Cerebellar cortex (tissue), 1 donor: ENCODE measurements at places on chromosomes 4 and X.

DNA sequence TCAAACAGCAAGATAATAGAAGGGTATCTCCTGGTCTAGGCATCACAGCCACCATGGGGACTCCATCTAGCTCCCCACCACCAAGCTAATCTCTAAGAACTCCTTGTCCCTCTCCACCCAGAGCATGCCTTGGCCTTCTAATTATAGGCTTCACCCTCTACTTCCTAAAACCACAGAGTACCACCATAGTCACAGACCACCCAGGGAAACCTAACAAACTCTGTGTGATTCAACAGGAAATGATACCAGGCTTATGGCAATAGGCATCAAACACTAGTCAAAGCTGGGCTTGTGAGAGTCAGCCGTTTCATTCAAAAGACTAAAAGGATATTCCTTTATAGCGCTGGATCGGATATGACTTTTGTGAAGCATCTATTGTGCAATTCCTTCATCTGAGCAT lies 91.5 kb upstream of the NALF2 start:
- DNase-seq, result no peak

DNA sequence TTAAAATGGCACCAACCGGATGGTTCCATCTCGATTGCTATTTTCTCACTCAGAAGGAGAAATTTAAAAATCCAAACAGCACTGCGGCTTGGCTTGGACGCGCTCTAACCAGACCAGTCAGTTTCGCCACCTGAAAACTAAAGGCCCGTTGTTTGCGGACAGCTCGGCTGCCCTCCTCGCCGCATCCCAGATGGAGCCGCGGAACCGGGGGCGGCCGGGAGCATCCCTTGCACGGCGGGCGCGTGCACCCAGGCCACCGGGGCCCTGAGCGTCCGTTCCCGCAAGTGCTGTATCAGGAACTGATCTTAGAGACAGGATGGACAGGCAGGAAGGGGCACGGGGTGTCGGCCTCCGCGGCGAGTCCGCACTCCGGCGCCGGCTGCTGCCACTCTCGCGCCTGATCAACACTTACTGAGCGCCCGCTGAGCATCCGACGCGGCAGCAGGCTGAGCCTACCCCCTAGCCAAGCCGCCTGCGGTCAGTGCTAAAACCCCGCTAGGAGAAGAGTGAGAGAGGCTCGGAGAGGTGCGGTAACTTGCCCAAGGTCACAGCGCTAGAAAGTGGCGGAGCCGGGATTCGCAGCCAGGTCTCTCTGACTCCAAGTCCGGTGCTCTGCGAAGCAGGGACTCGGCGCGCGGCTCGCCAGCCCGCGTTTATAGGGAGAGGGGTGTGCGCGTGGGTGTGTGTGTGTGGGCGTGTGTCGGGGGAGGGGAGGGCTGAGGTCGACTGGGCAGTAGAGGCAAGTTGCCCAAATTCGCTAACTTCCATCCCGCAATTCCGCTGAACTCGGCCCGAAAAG lies at the start of gene CITED1:
CITED1 (minus strand) TSS at position 629 of the 799 bp plus-strand sequence. CDS start 3,045 bp downstream, outside the sequence.
- DNase-seq, result peak; percentile 11

DNA sequence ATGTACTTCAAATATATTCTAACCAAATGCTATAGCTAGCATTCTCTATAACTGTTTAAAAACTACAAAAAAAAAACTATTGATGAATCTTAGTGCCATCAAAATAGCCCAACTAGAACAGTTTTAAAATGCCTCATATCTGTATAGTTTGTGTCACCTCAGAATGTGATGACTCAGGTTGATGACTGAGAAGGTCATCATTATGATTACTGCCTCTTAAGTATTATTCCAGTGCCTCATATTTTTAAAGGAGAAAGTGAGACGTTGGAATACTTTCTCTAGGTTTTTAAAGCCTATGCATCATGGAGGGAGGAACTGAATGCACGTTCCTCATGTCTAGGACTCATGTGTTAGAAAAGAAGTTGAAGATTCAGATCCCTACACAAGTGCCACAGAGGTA lies 88.2 kb downstream of the TMA16 start:
- DNase-seq, result no peak

- no peak for DNase-seq
Observed at GRCh38 chr4:16085822-16086221, 2.0 kb upstream of the PROM1 start.

DNA sequence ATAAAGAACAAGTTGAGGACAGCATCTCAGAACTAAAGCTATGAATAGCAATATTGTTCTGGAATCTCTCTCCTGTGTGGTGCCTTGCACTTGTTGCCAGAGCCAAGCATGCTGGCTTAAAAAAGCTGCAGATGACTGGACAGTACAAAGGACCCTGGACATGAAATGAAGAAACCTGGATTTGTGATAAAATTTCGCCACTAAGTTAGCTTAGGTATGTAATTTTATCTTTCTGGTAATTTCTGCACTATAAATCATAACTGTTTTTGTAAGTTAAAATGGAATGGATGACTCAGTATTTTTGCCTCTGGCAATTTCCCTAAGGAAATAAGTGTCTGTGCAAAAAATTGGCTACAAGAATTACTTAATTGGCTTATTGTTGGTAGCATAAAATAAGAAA lies 317.2 kb downstream of the CAMK2D start:
- DNase-seq, result no peak

DNA sequence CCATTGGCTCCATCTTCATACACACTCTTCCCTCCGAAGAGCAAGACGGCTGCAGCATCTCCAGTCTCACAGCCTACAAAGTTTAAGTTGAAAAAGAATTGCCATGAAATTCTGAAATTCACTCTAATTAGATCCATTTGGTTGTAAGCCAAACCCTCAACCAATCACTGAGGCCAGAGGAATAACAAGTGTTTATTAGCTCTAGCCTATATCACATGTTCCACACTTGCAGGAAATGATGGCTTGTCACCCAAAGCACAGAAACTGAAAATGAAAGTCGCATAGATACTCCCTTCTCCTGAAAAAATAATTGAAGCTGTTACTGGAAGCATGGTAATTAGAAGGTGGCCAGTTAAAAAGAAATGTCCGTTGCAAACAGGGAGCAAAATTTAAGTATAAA lies 1071.8 kb downstream of the CCSER1 start:
- no peak for DNase-seq

- no peak for DNase-seq
Observed at GRCh38 chr4:155208258-155209054, at the start of gene NPY2R. Gene NPY2R, plus strand, starts transcription at chr4:155208636. Its CDS starts 5,304 bp downstream, at chr4:155213940.

GRCh38 chrX:23136816-23137215 lies 137.1 kb downstream of the DDX53 start:
- no peak for DNase-seq

- no peak for DNase-seq
Observed at GRCh38 chrX:53262918-53263394, 18.4 kb downstream of the IQSEC2 start.

GRCh38 chr4:15653864-15654592 lies 1.1 kb downstream of the FBXL5 start:
- DNase-seq, result peak; percentile 67

DNA sequence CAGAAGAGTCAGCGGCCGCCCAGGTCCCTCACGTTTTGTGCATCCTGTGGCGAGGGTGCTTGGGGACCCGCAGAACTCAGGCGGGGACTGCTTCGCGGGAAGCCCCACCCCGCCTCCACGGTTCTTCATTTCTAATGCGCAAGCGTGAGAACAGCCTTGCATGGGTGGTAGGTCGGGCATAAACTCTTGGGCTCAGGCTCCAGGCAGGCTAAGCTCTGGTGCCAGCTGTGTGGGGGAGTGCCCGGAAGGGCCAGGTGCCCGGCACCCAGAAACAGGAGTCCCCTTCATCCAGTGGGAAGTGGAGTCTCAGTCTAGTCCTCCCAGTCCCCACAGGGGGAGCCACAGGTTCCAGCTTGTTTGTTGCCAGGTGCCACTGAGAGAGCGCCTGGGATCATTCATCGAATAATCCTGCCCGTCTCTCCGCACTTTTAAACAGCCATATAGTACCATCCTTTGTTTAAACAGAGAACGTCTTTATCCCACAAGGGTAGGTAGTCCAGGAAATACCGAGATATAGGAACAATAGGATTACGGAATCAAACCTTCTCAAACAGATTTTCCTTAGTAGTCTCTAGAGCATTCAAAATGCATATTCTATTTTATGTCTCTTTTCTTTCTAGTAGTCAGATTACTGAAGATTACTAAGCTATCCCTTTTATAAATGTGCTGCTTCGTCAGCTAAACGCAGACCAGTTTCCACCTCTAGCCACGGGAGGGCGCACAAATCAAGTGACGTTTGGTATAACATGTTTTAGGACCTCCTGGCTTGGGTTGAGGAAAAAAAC lies 12.7 kb upstream of the RBBP7 start:
- DNase-seq, result peak; percentile 66

DNA sequence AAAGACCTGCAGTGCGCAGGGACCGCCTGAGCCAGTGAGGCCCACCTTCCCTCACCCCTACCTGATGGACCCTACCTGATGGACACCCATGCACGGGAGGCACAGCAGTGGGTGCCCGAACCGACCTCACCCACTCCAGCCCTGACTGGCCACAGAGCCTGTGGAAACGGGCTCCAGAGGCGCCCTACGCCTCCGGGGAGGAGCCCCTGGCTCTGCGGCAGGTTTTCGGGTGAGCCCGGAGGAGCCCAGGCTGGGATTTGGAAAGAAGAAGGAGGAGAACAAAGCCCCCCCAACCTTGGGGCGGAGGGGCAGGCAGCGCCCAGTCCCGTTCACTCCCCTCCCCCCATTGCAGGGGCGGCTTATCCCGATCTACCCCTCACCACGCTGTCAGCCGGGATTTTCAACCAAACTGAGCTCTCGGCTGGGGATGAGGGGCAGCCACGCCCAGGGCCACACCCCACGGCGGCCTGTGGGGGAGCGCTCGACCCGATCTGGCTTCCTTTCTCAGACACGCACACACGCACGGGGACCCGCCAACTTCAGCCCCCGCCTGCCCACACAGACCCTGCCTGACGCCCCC lies 675 bp downstream of the L1CAM start:
- DNase-seq, result no peak

- DNase-seq, result peak; percentile 15
Observed at GRCh38 chr4:144572660-144573059, 73.3 kb upstream of the HHIP start.

DNA sequence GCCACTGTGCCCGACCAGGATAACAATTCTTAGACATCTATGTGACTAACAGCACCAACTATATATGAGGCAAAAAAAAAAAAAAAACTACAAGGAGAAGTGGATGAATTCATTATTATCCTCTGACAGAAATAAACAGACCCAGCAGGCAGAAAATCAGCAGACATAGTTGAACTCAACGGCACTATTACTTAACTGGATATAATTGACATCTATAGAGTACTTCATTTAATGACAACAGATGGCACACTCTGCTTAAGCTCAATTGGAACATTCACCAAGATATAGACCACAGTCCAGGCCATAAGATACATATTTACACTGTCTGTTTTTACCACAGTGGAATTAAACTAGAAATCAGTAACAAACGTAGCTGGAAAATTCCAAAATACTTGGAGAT lies 13.3 kb downstream of the CLDN22 start:
- no peak for DNase-seq

DNA sequence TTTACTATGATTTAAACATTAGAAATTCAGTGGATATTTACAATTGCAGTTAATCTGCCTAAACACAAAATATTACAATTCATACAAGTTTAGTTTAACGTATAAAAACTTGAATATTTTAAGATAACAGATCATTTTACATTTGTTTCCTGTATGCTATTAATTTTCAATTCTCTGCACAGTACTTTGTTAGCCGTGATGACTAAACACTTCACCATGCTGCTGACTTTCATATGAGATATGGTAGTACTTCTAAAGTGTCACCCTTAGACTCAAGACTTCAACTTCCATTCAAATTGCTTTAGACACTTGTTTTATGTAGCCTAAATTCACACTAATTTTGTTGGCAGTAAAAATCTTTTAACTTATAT lies 1646.4 kb upstream of the ADGRL3 start:
- DNase-seq, result no peak

GRCh38 chr4:168723020-168723419 lies 226.2 kb downstream of the PALLD start:
- no peak for DNase-seq

DNA sequence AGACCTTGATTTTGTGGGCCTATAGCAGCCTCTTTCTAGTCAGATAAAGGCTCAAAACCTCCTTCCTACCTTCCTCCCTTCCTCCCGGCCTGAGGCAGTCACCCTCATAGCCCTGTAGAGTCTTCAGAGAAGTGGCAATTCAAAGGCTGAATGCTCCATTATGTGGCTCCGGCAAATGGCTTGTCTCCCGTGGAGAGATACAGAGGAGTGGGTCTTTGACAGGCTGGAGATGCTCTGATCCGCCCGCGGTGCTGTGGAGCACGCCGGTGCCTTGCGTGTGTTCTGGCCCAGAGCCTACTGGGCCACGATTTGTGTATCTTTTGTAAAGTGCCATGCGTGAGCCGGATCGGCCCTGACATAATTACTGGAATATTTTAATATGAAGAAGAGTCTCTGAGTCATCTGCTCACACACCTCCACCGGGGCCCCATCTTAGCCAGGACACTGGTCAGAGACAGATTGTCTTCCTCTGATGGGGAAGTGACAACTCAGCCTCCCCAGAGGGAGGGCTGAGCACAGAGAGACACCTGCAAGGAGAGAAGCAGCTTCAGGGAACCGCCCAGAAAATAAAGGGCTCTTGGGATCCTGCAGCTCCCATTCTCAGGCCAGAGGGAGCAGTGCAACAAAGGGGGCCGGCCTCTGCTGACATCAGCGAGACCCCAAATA lies 88.7 kb downstream of the DCTD start:
- no peak for DNase-seq

DNA sequence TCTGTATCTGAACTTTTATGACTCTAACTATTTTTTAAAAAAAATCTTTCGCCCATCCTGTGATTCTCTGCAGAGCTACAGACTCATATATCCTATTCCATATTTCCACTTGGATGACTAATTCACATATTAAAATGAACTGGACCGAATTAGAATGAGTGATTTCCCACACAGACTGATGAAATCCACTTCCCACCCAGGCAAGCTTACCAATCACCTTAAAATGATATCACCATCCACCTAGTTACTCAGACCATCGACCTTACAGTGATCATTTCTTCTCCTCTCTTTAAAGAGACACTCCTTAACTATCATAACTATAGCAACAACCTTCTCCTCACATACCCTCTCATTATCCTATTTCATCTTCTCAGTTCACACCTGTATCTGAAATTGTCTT lies 34.1 kb upstream of the GUCY1B1 start:
- no peak for DNase-seq

DNA sequence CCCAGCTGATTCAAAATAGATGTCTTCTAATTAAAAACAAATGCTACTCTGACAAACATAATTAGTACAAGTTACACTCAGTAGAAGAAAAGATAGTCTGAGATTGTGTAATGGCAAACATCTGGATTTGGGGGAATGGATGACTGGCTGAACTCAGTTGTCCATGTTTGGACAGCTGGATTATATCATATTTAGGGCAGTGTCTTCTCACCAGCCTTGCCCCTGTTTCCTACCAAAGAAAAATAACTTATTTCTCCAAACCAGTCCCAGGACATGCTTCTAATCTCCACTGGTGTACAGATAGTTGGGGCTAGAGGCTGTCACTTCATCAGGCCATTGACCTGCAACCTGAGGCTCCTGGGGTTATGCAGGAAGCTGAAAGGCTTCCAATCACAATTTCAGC lies 237.3 kb downstream of the USP46 start:
- DNase-seq, result no peak

DNA sequence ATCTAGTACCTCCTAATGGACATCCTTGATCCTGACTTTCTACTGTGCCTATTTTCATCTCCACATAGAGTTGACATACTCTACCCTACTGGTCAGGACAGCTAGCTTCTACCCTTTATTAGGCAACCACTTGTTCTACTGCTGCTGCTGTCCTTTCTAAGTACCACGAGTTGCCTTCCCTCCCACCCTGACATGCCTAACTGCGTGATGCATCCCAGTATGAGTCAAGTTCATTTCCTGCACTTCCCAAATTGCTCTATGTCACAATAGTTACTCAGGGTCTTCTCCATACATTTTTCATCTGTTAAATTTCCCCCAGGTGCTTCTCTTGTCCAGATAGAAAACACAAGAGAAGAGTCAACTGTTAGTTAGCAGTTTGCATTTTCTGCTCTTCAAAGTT lies 133.4 kb downstream of the TBC1D19 start:
- DNase-seq, result no peak
